ENCODE measurements at places on chromosomes 1 and 21.

GRCh38 chr1:26432793-26433192 is 672 bp downstream of the DHDDS start:
- DNase-seq = no peak

DNA sequence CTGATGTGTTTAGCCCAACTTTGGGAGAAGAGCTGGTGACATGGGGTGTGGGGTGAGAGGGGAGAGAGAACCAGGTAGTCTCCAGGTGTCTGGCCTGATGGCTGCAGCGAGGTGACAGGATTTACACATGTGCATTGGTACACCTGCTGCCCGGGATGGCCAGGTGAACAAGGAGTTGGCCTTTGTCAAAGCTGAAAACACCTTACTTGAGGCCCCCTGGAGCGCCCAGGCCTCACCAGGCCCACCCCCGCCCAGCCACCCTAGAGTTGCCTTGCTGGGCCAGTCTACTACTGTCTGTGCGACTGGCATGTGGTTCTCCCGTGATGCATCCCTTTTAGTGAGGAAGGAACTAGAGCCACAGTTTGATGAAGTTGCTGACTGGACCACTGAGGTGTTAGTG is 90.5 kb downstream of the ADARB1 start:
- no peak for DNase-seq

DNA sequence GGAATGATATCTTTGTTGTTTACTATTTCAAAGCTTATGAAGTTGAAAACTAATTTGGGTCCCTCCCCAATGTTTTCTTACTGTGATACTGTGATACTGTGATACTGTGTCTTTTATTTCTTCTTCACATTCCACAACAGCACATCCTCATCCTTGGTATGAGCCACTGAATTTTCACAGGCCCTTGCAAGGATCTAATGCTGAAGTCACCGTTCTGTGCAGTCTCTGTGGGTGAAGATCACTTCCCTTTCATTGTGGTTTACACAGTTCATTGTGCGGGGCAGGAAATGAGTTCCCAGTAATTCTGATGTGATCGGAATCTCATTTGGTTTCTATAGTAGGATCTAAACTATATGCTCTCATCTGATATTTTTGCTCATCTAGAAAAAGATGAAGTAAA is 32.1 kb upstream of the PAXBP1 start:
- DNase-seq = no peak

GRCh38 chr1:211932933-211933254 is 102.3 kb upstream of the LPGAT1 start:
- DNase-seq = no peak

DNA sequence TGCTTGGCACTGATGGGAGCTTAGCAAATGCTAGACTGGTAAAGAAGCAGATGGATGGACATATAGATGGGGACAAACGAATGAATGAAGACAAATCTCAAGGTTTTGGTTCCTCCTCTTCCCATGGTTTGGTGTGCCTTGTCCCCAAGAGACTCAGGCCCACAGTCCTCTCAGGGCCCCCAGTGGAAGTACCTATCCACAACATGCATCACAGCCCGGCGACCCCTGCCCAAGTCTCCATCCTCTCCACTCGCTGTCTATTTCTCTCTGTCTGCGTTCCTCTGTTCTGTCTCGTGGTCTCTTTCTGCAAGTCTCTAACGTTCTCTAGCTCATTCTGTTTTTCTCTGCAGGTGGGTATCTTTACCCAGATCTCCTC is 85.8 kb downstream of the GLIS1 start:
- no peak for DNase-seq

DNA sequence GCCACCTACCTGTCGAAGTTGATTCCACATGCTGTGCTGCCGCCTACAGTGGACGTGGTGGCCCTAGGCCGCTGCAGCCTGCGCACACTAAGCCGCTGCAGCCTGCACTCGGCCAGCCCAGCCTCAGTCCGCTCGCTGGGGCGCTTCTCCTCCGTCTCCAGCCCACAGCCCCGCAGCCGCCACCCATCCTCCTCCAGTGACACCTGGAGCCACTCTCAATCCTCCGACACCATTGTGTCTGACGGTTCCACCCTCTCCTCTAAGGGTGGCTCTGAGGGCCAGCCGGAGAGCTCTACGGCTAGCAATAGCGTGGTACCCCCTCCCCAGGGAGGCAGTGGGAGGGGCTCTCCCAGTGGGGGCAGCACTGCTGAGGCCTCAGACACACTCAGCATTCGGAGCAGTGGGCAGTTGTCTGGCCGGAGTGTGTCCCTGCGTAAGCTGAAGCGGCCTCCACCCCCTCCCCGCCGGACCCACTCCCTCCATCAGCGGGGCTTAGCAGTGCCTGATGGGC is 46.9 kb downstream of the YARS1 start:
- no peak for DNase-seq

GRCh38 chr1:164662955-164663354 is 104.0 kb downstream of the PBX1 start:
- DNase-seq = no peak

DNA sequence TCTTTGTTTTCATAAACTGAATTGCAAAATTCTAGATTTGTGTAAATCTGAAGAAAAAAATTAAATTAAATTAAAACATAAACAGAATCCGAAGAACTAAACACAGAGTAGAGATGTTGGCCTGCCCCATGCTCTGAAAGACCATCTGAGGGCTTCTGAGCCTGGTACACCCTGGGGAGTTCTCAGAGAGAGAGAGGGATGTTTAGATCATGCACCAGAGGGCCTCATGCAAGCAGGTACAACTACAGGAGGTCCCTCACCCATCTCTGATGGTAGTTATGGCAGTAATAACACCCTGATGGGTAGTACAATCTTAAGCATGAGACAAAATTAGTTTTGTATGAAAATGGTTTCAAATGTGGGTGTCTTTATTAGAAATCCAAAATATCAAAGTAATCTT is 127.7 kb downstream of the TGFB2 start:
- DNase-seq = no peak

- DNase-seq = no peak
Observed at GRCh38 chr1:227401562-227402342, 83.5 kb upstream of the CDC42BPA start.

DNA sequence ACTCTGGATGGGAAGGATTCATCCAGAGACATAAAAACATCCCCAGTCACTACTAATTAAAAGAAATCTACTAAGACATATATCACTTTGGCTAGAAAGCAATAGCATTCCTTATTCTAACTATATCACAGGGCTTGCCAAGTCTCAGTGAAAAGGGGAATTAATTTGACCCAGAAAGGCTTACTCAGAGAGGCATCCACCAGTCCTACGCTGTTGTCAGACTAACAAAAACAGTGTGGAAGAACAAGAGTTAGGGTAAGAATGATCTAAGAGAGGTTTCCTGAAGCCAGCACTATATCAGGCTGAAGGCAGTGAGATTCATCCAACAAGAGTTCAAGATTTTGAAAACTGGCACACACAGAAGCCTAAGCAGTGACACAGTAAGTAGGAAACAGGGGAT is 126.1 kb downstream of the GDAP2 start:
- no peak for DNase-seq

DNA sequence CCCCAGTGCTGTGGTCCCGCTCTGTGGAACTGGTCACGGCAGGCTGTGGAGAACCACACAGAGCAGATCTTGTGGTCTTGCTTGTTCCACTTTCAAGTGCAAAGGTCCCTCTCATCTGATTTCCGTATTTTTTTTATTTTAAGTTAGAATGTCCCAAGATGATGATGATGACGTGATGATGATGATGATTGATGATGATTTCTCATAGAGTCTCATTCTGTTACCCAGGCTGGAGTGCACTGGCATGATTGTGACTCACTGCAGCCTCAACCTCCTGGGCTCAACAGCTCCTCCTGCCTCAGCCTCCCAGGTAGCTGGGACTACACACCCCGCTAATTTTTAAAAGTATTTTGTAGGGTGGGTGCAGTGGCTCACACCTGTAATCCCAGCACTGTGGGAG is 12.2 kb downstream of the EVA1C start:
- DNase-seq = no peak

- DNase-seq = no peak
Observed at GRCh38 chr21:32867597-32867996, 96.0 kb upstream of the PAXBP1 start.

DNA sequence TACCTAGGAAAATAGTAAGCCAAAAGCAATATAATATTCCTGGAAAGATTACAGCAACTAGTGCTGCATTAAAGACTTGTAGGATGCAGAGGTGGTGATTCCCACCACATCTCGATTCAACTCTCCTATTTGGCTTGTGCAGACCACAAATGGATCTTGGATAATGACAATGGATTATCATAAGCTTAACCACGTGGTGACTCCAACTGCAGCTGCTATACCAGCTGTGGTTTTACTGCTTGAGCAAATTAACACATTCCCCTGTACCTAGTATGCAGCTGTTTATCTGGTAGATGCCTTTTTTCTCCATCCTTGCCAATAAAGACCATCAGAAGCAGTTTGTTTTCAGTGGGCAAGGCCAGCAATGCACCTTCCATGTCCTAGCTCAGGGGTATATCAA is 542.7 kb upstream of the ADGRL4 start:
- DNase-seq = no peak

GRCh38 chr1:246875041-246876026 is 56.4 kb downstream of the AHCTF1 start:
- no peak for DNase-seq
